ENCODE measurements at places on chromosomes 16 and 17. TPM values are rescaled to one million over a fixed set of nuclear protein-coding genes. Genes with fewer than 3 reads are reported as not detected.

DNA sequence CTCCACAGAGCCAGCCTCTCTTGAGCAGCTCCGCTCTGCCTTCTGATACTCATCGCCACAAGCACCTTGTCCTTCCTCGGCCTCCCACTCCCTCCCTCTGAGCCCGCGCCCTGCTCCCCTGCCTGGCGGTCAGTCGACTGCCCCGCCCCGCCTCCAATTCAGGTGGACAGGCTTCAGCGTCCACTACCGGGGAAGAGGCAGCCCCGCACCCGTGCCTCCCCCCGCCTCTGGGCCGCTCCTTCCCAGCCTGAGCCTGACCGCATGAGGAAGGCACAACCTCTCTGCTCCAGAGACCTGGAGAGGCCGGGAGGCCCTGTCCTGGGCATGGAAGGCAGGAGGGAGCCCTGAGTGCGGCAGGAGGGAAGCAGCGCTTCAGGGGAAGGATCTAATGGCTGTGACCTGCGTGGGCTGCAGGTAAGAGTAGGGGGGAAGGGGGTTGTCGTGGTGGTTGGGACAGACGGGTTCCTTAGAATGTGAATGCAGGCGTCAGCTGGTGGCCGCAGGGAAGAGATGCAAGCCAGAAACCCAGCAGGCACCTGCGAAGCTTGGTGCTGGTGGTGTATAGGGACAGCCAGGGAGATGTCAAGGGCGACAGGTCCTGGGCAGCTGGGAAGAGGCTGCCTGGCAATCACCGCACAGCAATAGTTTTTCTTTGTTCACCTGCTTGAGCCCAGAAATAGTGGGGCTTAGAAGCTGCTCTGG, 3.0 kb upstream of the SLC6A4 start:
- no peak for DNase-seq

Gene KRT31
- total RNA-seq = not detected

- no peak for DNase-seq
Observed at GRCh38 chr16:49650603-49651002, 205.3 kb downstream of the ZNF423 start.

DNA sequence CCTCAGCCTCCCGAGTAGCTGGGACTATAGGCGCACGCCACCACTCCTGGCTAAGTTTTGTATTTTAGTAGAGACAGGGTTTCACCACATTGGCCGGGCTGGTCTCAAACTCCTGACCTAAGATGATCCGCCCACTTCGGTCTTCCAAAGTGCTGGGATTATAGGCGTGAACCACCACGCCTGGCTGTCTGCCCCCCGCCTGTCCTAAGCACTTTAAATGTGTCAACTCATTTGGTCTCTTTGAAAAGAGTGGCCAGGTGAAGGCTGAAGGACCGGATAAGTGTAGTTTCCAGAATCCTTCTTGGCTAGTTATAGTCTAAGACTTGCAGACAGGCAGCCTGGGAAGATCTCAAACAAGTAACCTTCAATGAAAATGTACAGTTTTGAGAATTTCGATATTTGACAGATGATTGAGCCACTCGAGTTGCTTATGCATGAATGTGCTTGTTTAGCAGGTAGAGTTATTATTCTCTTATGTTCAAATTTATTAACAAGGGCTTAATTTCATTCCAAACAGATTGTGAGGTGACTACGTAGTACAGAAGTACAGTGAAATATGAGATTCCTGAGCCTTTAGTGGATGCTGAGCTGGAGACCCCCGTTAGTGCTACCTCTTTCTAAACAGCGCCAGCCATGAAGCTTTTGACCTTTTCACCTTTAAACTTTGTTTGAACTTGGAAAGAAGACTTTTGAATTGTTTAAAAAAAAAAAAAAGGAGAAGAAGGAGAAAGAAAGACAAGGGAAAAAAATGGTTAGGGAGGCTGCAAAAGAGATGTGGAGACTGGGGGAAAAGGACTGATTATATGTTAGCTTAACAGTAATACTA, 164.4 kb upstream of the TBX2 start:
- no peak for DNase-seq

Gene KRT9
- not detected for total RNA-seq

Gene JPH3
- 0.09 TPM for total RNA-seq

DNA sequence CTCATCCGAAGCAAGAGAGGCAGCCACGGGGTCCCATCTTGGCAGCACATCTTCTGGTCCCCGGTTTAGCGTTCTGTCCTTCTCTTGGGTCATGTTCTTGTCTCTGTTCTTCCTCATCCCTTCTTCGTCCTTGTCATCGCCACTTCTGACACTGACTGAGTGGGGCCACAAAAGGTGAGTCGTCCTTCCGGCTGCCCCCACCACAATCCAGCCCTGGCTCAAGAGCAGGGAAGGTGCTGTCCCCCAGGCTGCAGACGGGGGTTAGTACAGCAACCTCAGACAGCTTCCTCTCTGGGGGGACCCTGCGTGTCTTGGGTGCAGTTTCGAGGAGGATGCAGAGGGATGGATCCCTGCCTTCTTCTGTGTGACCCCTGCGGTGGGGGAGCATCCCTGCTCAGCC, 21.8 kb downstream of the NAA60 start:
- DNase-seq = no peak

GRCh38 chr17:31015639-31016038, 44.8 kb downstream of the RNF135 start:
- no peak for DNase-seq

DNA sequence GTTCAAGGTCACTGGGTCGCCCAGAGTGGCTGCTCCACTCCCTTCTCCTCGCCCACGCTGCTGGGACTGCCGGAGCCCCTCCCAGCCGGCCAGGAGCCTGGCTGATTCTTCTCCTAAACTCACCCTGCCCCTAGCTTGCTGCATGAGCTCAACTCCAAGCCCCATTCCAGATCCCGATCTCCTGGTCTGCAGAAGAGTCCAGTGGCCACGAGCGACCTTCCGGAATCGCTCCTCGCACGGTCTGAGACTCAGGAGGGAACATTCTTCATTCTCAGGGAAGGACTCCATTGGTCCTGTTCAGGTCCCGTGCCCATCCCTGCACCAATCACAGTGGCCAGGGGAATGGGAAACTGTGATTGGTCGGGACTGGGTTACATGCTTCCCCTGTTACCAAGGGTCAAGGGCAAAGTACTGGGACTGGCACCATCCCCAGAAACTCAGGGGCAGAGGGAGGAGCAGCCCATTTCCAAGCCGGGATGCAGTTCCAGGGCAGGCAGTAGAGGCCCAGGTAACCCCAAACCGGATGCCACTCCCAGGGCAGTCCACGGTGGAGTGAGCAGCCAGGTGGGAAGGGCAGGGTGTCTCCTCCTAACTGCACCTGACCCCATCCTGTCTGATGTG, 24.5 kb upstream of the CIBAR2 start:
- no peak for DNase-seq

DNA sequence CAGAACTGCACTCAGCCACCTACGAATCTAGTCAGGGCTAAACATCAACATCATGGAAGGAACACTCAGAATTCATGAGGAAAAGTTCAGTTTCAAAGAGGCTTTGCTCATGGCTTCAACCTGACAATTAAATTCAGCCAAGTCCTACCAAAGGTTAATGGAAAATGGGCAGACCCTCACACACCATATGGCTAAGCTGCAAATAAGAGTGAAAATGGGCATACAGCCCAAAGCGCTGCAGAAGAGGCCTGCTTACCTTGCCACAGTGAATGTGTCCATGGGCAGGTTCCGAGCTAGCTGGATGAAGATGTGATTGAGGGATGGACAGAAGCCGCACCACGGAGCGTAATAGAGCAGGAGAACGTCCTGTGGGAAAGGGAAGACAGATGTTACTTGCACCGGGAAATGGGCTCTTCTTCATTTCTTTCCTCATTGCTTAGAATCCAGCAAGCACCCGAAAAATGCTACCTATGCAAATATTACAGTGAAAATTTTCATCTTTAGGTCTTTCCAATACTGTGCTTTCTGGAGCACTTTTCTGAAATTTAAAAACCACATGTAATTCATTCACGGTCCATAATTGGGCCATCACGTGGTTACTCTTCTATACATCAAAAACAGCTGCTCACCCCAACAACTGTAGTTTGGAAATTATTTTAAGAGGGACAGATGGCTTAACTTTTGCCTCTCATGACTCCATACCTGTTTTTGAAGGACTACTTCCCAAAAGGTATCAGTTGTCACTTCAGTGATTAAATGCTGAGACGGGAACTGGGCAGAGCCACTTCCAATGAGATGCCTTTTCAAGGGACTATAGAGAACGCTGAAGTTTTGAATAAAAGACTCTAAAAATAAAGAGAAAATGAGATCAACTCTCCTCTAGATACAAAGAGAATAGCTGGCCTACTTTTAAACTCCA, 19.6 kb downstream of the SNN start:
- DNase-seq = no peak

DNA sequence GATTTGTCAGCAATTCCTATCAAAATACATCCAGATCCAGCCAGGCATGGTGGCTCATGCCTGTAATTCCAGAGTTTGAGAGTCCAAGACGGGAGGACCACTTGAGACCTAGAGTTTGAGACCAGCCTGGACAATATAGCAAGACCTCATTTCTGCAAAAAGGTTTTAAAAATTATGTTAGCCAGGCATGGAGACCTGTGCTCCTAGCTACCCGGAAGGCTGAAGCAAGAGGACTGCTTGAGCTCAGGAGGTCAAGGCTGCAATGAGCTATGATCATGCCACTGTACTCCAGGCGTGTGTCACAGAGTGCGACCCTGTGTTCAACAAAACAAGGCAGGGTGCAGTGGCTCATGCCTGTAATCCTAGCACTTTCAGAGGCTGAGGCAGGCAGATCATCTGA, 215.2 kb downstream of the CPPED1 start:
- no peak for DNase-seq

DNA sequence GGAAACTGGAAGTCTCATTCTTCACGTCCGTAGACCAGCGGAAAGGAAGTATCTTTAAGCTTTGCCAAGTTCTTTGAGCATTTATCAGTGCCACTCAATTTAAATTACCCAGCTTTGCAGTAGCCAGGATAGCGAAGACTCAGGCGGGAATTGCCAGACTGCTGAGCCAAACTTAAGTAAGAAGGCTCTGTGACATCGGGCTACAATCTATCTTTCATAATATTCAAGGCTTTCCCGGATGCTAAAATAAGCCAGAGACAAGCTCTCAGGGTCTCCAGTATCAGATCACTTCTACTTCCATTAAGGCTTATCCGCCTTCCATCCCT, 436 bp upstream of the BRIP1 start:
- DNase-seq = no peak

GRCh38 chr17:71052971-71053370, 883.6 kb downstream of the KCNJ2 start:
- DNase-seq = no peak

Gene ADAMTS18
- total RNA-seq = under 0.01 TPM

- DNase-seq = no peak
Observed at GRCh38 chr17:77770331-77771105, 188.0 kb upstream of the TNRC6C start.

Gene TSNAXIP1
- total RNA-seq = 0.75 TPM

- DNase-seq = no peak
Observed at GRCh38 chr17:53270936-53271335, 551.8 kb upstream of the KIF2B start.

- DNase-seq = peak; percentile 82
Observed at GRCh38 chr17:67245073-67245693, at the start of gene HELZ. TSS of gene HELZ (minus strand) at chr17:67245196. CDS start at chr17:67218804, 26,392 bp downstream.

GRCh38 chr16:58656899-58657298, 27.3 kb upstream of the CNOT1 start:
- DNase-seq = no peak

DNA sequence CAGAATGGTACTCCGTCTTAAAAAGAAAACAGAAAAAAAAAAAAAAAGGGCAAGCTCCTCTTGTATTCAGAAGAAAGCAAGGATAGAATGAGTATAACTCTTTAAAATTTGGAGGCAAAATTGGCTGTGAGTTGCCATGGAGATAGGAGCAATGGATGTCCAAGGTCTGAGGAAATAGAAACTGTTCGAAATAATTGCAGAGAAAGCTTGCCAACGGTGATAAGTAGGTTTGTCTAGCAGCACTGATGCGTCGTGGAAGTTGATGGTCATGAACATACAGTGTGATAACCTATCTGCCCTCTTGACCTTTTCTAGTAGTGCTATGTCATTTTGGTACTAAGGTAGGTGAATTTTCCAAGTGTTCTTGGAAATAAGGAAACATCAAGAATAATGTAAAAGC, 3.0 kb downstream of the MOSMO start:
- DNase-seq = no peak

GRCh38 chr17:73187203-73187769, 5.6 kb upstream of the COG1 start:
- DNase-seq = no peak

DNA sequence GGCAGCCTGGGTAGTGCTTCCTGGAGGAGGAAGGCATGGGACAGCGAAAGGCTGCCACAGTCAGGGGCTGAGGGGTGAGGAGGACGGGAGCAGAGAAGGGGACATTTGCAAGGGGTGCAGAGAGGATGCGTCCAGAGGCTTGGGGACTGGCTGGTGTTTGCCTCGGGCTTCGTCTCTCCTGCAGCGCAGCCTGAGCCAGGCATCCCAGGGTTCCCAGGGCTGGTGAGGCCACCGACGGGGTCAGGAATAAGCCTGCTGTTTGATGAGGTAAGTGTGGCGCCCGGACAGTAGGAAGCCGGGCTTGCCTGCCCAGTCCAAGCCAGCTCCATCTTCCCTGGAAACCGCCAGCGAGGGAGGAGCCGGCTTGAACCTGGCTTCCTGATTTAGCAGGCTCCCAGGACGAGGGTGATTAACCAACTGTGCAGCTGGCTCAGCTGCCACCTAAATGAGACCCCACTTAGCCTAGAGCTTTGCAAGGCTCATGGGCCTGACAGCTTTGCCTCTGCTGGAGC, 47.8 kb downstream of the PITPNM3 start:
- no peak for DNase-seq

- no peak for DNase-seq
Observed at GRCh38 chr16:87704754-87705353, 60.9 kb downstream of the KLHDC4 start.

Data from liver (tissue), 10 donors.